NCI-H146 (cell line): ENCODE measurements at places on chromosomes 1 and 21.
A peak's percentile ranks its signal among the peaks of the same experiment; 100 is the strongest.

DNA sequence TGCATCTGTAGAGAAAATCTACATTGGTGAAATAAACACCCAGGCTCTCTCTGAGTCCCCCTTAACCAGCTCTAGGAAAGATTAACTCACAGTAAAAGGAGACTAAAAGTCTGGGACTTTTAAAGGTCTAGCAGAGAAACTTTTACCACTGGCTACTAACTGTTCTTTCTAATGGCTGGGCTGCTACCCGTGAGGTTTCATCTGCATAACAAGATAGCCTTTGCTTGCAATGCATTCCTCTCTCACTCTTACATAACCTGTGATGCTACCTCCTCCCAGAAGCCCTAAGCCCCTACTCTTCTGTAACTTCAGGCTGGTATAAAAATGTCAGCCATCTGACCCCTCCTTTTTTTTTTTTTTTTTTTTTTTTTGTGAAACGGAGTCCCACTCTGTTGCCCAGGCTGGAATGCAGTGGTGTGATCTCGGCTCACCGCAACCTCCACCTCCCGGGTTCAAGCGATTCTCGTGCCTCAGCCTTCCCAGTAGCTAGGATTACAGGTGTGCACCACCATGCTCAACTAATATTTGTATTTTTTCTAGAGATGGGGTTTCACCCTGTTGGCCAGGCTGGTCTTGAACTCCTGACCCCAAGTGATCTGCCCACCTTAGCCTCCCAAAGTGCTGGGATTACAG is 344.2 kb downstream of the RGS7 start:
- no peak for DNase-seq

DNA sequence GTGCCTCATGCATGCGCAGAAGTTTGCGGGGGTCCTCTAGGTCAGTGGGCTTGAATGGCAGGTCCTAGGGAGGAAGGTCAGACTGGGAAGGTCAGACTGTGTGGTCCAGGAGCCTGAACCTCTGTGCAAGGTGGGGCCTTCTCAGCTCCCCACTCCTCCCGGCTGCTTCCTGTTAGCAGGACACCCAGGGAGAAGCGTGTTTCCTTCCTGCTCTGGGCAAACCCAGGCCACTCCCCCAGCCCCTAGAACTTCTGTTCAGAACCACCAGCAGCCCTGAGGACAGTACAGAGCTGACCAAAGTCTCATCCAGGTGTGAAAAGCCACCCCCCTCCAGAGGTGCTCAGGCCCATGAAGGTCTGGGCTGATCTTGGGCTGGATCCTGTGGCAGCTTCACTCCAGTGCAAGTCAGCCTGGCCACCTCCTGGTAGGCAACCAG is 29.9 kb downstream of the NAV1 start:
- no peak for DNase-seq

- DNase-seq: no peak
These were observed 30.9 kb downstream of the RGS5 start for GRCh38 chr1:163171826-163172225.

DNA sequence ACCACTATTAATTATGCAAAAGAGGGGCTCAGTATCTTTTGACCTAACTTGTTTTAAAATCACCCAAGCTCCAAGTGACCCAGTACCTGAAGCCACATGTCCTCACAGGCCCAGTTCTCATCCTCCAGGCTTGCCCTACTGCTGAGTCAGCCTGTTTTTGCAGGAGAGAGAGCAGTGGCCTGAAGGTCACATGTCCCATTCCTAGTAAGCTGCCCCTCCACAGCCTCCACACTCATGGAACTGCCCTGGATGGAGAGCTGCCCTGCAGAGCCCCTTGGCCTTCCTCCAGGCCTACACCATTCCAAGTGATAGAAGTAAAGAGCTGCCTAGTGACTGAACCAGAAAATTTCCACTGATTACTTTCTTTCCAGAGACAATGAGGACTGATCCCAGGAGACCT is 139.8 kb upstream of the ST6GALNAC5 start:
- DNase-seq: no peak

- DNase-seq: no peak
These were observed 28.0 kb downstream of the NUAK2 start for GRCh38 chr1:205293350-205294074.

DNA sequence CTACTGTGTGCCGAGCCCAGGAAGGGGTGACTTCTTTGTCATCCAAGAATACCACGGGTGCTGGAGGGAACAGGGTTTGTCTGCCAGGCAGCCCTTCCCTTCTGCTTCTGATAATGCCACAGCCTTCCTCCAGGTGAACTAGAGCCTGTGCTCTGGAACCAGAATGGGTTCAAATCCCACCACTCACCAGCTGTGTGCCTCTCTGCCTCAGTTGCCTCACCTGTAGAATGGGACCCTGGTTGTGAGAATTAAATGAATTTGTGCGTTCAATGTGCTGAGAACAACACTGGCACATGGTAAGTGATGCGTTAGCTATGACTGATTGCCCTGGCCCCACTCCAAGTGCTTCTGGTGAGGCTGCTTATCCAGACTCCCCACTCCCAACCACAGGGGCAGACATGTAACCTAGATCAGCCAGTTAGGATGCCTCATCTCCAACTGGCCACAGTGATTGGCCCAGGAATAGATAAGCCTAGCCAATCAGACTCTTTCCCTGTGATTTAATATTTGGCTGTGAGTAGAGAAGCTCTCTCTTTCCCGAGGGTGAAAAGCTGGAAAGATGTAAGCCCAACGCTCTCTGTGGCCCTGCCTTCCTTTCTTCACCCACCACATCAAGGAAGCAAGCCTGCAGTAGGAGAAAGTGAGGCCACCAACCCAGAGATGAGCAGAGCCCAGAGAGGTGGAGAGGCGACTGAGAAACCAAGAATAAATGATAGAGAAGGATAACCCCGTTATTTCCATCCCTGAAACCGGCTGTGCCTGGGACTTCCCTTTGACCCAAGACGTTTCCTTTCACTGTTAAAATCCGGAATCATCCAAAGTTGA is 20.8 kb upstream of the LAPTM5 start:
- DNase-seq: peak; percentile 27
